IgD-negative memory B cell (primary cell): ENCODE measurements at places on chromosomes 12 and 14. TPM values are rescaled to one million over a fixed set of nuclear protein-coding genes. Genes with fewer than 3 reads are reported as not detected.

The TAS2R19 gene
- polyA plus RNA-seq: not detected

The PMEL gene
- polyA plus RNA-seq: 1.1 TPM

The CLMN gene
- 8.2 TPM for polyA plus RNA-seq

The KRT73 gene
- polyA plus RNA-seq: not detected

The PLCZ1 gene
- not detected for polyA plus RNA-seq

The CAPZA3 gene
- polyA plus RNA-seq: not detected

The ADAMTS20 gene
- not detected for polyA plus RNA-seq
